Activated T-helper 1 cell treated with anti-CD3 and anti-CD28 coated beads, Interleukin-2, amount 50 U/mL, for 16 hours (primary cell): ENCODE measurements at places on chromosomes 12 and 14.

GRCh38 chr12:58670623-58671022, 249.7 kb downstream of the LRIG3 start:
- DNase-seq: no peak

- no peak for DNase-seq
Measured at GRCh38 chr12:19546611-19547162, 107.4 kb downstream of the AEBP2 start.

- no peak for DNase-seq
Measured at GRCh38 chr14:68020999-68021663, 201.6 kb downstream of the RAD51B start.

- DNase-seq: peak; percentile 69
Measured at GRCh38 chr14:106556665-106557289, 1030.4 kb downstream of the TMEM121 start.

- DNase-seq: no peak
Measured at GRCh38 chr12:122371475-122372045, 50.9 kb downstream of the CLIP1 start.

GRCh38 chr12:76708296-76708695, 55.6 kb upstream of the ZDHHC17 start:
- DNase-seq: no peak

GRCh38 chr12:113697651-113698509, 226.2 kb upstream of the LHX5 start:
- DNase-seq: no peak

DNA sequence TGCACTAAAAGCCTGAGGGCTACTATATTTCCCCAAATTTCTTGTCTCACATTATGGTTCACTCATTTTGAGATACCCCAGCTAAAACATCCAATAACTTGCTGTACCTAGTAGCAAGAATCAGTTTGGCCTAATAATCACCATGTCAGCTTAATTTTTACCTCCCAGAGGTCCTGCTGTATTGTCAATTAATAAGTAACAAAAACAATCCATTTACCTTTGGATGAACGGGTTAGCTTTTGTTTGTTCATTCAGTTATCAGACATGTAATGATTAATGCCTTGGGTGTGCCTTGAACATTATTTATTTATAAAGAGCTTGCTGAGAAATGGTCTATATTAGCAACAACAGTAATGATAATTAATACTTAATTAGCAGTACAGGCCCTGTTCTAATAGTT, 57.0 kb downstream of the MON2 start:
- no peak for DNase-seq

GRCh38 chr12:981961-982360, 9.1 kb upstream of the ERC1 start:
- DNase-seq: no peak

DNA sequence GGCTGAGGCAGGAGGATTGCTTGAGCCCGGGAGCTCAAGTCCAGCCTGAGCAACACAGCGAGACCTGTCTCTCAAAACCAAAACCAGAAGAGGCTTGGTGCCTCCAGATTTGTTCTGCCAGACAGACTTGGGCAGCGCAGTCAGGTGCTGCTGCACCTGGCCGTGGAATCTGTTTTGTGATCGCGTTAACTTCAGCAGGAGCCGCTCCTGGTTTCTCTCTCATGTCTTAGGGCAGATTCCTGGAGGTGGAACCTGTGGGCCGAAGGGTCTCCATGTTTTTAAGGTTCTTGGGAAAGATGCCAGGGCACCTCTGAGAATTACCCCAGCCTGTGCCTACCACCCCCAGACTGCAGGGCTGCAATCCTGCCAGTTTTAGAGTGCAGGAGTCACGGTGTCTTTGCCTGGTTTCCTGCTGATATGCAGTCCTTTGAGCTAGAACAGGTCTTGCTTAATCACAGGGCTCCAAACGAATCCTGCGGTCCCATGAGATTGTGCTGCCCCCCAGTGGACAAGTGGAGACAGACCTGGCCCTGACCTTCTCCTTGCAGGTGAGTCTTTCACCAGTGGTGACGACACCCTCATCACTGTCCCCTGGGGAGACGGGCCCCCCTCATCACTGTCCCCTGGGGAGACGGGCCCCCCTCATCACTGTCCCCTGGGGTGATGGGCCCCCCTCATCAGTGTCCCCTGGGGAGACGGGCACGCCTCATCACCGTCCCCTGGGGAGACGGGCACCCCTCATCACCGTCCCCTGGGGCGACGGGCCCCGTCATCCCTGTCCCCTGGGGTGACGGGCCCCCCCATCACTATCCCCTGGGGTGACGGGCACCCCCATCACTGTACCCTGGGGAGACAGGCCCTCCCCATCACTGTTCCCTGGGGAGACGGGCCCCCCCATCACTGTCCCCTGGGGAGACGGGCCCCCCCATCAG, 37.6 kb downstream of the PACS2 start:
- peak; percentile 74 for DNase-seq

GRCh38 chr14:63267171-63267570, 51.6 kb downstream of the GPHB5 start:
- no peak for DNase-seq

DNA sequence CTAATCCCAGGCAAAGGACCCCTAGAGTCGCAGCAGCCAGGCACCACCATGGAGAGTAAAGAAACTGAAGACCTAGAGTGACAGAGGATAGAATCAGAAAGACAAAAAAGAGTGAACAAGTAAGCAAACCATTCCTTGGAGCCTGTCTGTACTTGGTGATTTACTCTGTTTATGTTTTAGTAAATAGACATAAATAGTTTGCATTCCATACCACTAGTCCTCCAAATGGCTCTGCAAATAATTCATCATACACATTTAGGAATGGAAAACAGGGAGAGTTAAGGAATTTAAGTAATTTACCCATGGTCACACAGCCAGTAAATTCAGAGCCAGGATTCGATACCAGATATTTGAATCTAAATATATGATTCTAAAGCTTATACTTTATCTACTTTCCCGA, 2.8 kb downstream of the OLR1 start:
- DNase-seq: no peak

DNA sequence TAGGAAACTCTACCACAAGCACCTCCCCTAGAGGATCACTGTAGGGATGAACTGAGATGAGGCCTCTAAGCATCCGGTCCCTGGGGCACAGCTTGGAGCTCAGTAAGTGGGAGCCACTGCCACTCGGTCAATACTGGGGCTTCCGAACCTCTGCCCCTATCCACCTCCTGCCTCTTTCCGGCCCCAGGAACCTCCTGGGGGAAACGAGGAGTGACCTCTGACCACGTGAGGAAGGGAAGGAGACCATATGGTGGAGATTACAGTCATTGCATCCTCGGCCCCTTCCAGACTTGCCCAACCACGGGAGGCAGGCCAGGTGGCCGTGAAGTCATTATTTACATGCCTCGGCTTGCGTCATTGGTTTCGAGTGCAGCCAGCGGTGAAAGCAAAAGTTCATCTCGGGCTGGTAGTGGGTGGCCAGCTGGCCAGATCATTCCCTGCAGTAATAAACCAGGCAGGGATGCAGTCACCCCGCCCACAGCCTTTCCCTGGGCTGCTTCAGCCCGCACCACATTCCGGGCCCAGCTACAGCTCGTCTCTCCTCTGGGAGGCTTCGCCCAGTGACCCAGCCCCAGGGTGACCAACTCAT, 65.4 kb downstream of the C14orf132 start:
- DNase-seq: no peak

GRCh38 chr12:20096430-20096829, 271.9 kb upstream of the PDE3A start:
- no peak for DNase-seq
